ENCODE measurements at places on chromosomes 11 and 22.

GRCh38 chr11:76443268-76443980, 1.4 kb upstream of the EMSY start:
- DNase-seq: peak; percentile 14

- DNase-seq: peak; percentile 31
These were observed 377.2 kb upstream of the DDI1 start for GRCh38 chr11:103659206-103659618.

DNA sequence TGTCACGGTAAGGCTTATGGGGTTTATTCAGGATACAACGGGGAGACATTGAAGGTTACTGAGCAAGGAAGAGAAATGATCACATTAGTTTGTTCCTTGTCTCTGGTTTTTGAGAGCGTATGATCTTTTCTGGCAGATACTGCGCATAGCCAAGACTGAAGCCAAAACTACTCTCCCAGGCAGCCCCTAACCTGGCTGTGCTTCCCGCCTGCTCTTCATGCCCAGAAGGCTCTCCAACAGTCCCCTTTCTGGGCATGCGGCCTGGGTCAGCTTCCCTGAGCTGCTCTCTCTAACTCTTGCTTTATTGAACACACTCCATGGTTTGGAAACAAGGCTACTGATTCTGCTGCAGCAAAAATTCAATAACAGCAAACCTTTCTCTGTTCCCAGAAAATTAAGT, 306.6 kb downstream of the BUD13 start:
- DNase-seq: no peak

GRCh38 chr22:44982445-44982844, 27.4 kb downstream of the PHF21B start:
- DNase-seq: no peak

GRCh38 chr11:10486161-10486840, 31.2 kb downstream of the AMPD3 start:
- no peak for DNase-seq

- peak; percentile 21 for DNase-seq
These were observed 6.0 kb upstream of the ACR start for GRCh38 chr22:50731811-50732624.

DNA sequence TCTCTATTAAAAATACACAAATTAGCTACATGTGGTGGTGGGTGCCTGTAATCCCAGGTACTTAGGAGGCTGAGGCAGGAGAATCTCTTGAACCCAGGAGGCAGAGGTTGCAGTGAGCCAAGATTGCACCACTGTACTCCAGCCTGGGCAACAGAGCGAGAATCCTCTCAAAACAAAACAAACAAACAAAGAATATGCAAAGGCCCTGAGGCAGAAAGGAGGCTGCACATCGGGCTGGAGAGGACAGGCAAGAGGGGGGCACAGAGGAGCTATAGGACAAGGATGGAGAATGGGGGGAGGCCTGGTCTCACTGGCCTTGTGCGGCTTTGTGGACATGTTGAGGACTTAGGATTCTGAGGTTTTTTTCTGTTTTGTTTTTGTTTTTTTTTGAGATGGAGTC, 8.4 kb downstream of the TRIOBP start:
- no peak for DNase-seq

GRCh38 chr11:46976182-46976854, 39.8 kb downstream of the CSTPP1 start:
- DNase-seq: no peak

DNA sequence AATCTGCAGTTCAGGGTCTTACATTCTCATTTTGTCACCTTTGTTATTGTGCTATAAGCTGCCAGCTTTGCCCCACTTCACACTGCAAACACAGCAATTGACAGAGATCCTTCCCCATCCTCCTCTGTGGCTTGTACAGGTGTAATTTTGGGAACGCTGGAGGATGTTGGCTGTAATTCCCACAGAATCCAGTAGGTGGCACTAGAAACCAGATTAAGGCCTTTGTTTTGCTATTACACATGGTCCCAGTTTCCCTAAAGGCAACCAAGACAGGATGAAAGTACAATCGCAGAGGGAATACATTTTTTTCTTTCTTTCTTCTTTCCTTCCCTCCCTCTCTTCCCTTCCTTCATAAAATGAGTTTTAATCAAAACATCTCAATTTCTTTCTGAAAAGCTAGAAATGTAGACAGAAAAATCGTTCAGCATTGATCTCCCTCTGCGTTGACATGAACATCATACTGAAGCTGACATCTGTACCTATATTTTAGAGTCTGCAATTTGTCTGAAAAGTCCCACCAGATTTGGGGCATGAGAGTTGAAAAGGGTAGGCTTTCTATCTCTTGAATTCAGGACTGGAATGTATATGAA, 21.3 kb upstream of the NELL1 start:
- DNase-seq: peak; percentile 33

GRCh38 chr11:107791343-107792048, 67.1 kb downstream of the SLC35F2 start:
- DNase-seq: no peak

GRCh38 chr11:25615841-25616240, 716.1 kb upstream of the ANO3 start:
- no peak for DNase-seq

DNA sequence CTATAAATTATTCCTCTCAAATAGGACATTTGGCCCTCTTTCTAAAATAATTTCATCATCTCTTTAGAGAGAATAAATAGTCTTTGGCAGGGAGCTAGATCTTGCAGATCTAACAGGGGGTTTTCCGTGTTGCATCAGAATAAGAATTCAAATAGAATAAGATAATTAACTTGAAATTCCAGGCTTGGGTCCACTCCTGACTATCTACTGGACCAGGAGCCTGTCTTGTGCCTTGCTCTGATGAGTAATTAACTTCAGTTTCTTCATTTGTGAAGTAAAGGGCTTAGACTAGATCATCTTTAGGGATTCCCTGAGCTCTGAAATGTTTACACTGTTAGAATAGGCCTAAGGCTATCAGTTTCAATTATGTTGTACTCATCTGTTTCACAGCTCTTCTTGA, 23.5 kb upstream of the TMEM123 start:
- no peak for DNase-seq

GRCh38 chr22:38758276-38758945, 2.6 kb upstream of the SUN2 start:
- no peak for DNase-seq

DNA sequence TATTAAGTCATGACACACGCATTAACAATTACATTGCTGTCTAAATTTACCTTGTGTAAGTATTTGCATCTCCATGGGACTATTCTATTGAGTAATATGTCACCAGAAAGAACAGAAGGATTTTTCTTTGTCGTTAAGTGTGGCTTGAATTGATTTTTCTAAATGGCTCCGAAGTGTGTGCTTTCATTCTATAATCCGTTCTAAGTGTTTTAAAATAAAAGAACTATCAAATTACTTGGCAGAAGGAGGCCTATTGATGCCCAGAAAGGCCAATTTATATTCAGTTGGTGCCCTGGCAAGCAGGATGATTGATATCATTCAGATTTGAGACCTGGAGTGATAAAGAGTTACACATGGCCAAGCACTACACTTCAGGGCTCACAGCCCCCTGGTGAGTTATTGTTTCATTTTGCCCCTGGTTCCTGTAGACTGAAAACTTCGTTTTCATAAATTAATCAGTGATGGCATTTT, 538.9 kb upstream of the ANO5 start:
- DNase-seq: no peak

DNA sequence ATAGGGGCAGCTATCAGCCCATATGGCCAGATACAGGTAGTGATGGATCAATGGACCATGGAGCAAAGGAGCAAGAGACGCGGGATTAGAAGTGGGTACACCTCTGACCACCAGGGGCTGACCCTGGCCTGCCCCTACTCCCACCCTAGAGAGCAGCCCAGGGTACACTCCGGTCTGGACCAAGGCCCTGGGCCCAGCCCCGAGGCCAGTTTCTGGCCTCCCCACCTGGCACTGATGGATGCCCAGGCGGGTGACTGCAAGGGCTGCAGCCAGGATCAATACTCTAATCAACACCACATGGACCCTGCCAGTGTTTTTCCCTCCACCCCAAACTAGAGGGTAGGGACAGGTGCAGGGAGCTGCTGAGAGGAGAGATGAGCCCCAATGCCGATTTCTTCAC, 74.1 kb upstream of the NECTIN1 start:
- DNase-seq: no peak

Data from fibroblast of skin of right biceps (primary cell).